Stomach (tissue), 19 donors: ENCODE measurements at places on chromosomes 13 and 19. TPM values are rescaled to one million over a fixed set of nuclear protein-coding genes. Genes with fewer than 3 reads are reported as not detected.

Gene TEKTIP1
- total RNA-seq, result not detected

DNA sequence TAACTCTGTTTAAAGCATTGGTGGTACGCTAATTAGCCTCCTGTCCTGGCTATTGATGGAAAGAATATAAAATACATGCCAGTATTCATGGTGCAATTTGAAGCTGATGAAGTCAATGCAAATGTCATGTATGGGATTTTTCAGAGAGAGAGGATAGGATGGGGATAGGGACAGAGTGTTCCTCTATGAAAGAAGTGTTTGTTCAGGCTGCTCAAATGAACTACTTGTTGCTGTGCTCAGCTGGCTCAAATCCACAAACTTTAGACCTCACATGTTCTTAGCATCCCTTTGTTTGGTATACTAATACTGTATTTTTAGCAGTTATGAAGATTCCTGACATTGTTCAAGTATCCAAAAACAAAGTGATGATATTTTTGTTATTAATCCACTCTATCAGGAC is 116.5 kb downstream of the SLITRK1 start:
- H3K4me3 ChIP-seq, result no peak overlapping the region
- H3K36me3 ChIP-seq, result no peaks in the 10 kb centered on the region
- no peaks in the 10 kb centered on the region for H3K27me3 ChIP-seq

GRCh38 chr13:25764378-25764777 is 287.4 kb downstream of the SHISA2 start:
- no peaks in the 10 kb centered on the region for H3K4me1 ChIP-seq
- no peaks in the 10 kb centered on the region for H3K27me3 ChIP-seq
- H3K4me3 ChIP-seq, result no peak overlapping the region
- DNase-seq, result no peak
- H3K27ac ChIP-seq, result no peak overlapping the region
- no peaks in the 10 kb centered on the region for H3K36me3 ChIP-seq

DNA sequence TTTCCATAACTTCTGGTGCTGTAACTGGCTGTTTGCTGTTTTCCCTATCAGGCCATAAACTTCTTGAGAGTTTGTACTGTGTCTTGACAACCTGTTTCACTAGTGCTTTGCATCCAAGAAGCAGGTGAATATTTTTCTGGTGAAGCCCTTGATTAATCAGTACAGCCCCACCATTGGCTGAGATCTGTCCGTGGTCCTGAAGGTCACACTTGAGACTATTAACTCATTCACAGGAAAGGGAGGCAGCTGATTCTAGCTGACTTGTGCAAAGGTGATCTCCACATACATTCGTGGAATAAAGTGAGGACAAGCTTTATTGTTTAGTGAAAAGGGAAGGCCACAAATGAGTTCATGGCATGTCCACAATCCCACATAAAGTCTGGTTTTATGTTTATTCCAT is 61.4 kb upstream of the ZNF835 start:
- H3K4me3 ChIP-seq, result no peak overlapping the region
- H3K27ac ChIP-seq, result no peak overlapping the region
- no peaks in the 10 kb centered on the region for H3K4me1 ChIP-seq

Gene CABP5
- not detected for total RNA-seq

Gene ALKBH6
- 8.8 TPM for total RNA-seq

Gene SHISA7
- total RNA-seq, result not detected
